ENCODE measurements at places on chromosomes 16 and 17.

- DNase-seq = no peak
Observed at GRCh38 chr17:64428406-64428805, 20.5 kb upstream of the MILR1 start.

DNA sequence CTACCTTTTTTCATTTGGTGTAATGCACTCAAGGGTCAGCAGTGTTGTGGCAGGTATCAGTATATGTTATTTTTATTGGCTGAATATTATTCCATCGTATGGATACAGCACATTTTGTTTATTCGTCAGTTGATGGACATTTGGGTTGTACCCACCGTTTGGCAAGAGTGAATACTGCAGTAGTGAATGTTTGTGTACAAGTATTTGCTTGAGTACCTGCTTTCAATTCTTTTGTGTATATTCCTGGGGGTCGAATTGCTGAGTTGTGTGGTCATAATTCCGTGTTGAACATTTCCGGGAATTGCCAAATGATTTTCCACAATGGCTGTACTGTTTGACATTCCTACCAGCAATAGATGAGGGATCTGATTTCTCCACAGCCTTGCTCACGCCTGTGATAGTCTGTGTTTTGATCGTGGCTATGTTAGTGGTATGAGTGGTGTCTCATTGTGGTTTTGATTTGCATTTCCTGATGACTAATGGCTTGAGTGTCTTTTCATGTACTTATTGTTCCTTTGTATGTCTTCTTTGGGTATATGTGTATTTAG lies 108.4 kb downstream of the OR1D5 start:
- no peak for DNase-seq

DNA sequence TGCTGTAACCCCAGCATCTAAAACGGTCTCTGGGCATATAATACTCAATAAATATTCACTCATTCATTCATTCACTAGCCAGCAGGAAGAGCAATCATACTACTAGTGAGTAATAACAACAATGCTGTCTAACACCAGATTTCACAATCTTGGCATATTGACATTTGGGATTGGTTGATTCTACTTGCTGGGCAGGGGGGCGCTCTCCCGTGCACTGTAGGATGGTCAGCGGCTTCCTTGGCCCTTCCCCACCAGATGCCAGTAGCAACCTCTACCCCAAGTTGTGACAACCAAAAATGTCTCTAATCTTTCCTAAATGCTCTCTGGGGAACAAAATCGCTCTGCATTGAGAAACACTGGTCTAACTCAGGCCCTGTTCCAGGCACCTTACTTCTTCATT lies 20.7 kb downstream of the WFDC1 start:
- no peak for DNase-seq

DNA sequence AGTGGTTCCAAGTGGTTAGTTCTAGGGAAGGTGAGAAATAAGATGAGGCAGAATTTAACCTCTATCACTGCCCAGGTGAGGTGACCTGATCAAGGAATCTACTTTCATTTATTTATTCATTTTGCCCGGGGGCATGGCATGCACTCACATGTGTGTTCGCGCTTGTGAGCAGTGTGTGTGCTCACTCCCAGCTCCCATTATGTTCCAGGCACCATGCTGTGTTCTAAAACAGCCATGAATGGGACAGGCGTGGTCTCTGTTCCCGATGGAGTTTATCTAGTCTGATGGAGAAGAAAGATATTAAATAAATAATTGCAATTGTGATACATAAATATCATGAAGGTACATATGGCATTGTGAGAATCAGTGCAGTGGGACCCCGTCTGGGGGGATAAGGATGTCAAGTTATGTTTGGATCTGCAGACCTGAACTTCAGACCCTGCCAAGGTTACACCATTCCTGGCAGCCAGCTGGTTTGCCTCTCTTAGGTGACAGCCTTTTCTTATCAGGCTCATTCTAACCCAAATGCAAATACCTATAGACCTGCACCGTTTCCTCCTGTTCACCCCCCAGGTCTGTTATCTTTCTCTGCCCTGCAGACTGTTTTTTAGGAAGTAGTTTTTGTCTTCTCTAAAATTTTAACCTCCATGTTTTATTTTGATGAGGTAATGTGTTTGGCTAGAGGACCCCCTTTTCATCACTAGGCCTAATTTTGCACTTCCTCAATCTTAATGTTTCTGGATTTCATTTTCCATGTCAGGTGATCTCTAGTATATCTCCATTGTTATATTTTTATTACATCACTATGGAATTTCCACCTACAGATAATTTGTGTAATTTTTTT lies 11.8 kb downstream of the CYB5B start:
- DNase-seq = no peak

DNA sequence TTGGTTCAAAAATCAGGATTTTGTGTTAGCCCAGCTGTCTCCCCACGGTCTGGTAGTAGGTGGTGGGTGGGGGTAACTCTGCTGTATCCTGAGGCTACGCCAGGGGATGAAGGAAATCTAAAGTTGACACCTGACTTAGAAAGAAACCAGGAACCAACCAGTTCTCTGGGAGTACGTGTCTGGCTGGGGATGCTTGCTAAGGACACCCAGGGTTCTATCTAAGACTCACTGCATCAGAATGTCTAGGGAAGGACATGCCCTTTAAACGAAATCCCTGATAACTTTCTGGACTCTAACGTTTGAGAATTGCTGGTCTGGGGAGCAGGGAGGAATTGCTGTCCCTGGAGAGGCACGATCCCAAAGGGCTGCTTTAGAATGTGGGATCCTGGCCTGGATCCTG lies 39.2 kb upstream of the CES5A start:
- DNase-seq = no peak

DNA sequence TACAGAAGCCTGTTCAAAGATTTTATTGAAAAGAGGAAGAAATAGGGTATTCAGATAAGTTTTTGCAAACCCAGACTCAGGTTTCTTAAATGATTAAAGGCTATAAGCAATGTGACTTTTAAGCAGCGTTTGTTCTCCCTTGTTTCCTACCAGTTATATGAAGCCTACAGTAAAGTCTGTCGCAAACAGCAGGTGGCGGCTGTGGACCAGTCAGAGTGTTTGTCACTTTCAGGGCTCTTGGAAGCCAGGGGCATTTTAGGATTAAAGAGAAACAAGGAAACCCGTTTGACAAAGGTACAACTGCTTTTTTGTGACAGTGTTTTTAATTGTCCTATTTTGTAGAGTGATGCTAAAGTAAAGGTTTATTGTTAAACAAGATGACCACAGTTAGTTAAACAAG lies 7.7 kb upstream of the RARA start:
- DNase-seq = no peak

- DNase-seq = no peak
Observed at GRCh38 chr17:78621720-78622490, 44.7 kb upstream of the DNAH17 start.

- DNase-seq = no peak
Observed at GRCh38 chr17:7667656-7668406, 17.1 kb downstream of the ATP1B2 start.

GRCh38 chr17:57044976-57045867 lies 39.8 kb upstream of the AKAP1 start:
- no peak for DNase-seq

- no peak for DNase-seq
Observed at GRCh38 chr16:11977376-11978041, 975 bp downstream of the SNX29 start.

DNA sequence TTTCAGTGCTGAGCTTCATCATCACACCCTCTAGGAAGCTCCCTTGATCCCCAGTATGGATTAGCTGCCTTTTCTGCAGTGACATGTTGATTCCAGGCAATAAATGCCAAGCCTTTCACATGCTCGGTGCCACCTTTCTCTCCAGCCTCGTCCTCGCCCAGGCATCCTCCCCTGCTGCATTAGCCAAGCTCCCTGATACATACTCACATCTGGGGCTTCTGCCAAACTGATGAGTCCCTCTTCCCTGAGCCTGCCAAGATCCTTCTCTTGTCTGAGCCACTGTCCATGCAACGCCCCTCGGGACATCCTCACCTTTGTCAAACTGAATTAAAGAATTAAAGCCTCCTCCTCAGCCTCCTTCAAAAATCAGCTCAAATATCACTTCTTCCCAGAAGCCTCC lies 538.5 kb upstream of the CDH11 start:
- DNase-seq = no peak

DNA sequence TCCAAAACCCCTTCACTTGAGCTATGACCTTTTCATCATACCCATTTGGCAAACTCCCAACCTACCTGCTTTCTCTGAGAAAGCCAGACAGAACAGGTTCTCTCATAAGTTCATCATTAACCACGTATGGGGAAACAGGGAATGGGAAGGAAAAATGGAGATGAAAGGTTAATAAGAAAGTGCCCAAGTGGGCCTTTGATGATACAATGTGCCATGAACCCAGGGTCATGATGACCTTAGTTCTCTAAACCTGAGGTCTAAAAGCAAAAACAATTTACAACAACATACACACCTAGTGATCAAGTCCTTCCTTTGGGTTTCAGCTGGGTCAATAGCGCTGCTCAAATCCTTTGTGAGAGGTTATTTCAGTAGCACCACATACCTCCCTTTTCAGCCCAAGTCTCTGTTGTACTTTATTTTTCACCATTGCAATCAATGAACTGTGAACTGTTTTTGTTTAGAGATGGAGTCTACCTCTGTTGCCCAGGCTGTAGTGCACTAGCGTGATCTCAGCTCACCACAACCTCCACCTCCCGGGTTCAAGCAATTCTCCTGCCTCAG lies 14.5 kb upstream of the RANGRF start:
- DNase-seq = no peak

DNA sequence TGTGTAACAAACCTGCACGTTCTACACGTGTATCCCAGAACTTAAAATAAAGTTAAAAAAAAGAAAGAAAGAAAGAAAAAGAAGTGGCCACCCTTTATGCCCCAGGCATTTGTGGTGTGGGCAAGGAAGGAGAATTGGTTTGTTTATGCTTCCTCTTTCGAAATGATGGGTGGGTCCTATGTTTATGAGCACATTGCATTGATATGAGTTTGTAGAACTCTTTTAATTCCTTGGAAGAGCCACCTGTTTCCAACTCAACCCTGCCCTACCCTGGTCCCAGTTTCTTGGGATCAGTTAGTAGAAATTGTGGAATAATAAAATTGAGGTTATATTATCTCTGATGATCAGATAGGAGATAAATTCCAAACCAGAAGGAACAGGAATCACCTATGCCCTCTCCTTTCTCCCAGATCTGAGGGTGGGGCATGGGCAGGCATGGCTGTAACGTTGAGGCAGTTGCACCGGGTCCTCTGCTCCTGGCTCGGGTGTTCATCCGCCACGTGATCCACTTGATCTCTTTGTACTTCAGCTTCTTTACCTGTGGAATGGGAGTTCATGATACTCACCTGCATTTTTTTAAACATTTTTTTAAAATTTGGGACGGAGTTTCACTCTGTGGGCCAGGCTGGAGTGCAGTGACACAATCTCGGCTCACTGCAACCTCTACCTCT lies 15.9 kb downstream of the CHAD start:
- no peak for DNase-seq
